CD4-positive, alpha-beta T cell treated with Interferon alpha-2 for 1 hour (primary cell): ENCODE measurements at places on chromosomes 1 and 21.
A peak's percentile ranks its signal among the peaks of the same experiment; 100 is the strongest.

GRCh38 chr1:47924270-47925048, 72.7 kb downstream of the TRABD2B start:
- DNase-seq: no peak

DNA sequence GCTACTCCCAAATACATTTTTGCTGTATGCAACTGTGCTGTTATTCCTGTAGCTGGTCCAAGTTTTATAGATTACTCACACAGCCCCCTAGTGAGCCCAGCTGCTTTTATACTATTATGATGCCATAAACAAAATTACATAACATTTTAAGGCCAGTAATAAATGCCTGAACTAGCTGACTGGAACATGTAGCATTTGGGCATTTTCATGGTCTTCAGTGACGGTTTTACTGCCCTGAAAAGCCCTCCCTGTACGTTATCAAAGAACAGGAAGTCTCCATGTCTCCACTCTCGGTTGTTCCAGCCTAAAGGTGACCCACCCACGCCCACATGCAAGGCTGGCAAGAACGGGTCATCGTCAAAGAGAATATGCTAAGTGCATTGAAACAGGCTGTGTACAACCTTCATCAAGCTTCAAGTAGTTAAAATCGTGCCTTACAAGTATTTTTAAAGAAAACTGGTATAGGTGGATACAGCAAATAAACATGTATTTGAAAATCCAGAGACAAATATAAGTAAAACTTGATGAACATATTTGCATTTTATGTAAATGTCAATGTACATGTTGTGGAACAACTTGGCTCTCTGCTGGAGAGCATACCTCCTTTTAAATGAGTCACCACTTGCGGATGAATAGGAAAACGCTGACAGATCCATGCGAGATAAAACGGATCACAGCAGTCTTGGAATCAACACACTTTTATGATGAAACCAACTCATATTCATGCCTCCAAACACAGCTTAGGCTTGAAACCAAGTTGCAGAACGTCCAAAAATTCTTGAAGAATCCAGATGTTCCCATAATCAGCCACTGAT, 520.5 kb downstream of the SMYD3 start:
- DNase-seq: no peak

GRCh38 chr21:42841156-42841915, 38.0 kb downstream of the WDR4 start:
- no peak for DNase-seq

- DNase-seq: no peak
These were observed 35.4 kb downstream of the DISP3 start for GRCh38 chr1:11514366-11514765.

- no peak for DNase-seq
These were observed 41.7 kb upstream of the DISC1 start for GRCh38 chr1:231584921-231585320.

GRCh38 chr21:45299864-45300785, 12.4 kb upstream of the POFUT2 start:
- no peak for DNase-seq

DNA sequence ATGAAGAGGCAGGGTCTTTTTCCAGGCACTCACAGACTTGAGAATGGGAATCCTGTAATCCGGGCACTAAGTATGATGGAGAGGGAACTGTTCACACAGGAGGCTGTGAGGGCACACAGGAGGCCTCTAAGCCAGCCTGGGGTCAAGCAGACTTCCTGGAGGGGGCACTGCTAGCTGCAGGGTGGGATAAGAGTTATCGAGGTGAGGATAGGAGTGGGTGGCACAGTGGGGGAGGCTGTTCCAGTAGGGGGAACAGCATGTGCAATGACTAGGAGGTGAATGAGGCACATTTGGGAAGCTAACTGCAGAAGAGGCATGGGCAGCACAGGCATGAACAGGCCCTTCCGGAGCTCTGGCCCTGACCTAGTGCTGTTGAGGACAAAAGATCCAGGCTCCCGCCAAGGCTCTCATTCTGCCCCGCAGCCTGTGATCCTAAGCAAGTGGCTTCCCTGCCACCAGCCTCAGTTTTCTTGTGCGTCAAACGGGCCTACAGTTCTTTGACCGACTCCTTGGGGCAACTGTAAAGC, 216.7 kb downstream of the TRABD2B start:
- no peak for DNase-seq

- DNase-seq: peak; percentile 97
These were observed 15.3 kb downstream of the INPP5B start for GRCh38 chr1:37931361-37932158.

DNA sequence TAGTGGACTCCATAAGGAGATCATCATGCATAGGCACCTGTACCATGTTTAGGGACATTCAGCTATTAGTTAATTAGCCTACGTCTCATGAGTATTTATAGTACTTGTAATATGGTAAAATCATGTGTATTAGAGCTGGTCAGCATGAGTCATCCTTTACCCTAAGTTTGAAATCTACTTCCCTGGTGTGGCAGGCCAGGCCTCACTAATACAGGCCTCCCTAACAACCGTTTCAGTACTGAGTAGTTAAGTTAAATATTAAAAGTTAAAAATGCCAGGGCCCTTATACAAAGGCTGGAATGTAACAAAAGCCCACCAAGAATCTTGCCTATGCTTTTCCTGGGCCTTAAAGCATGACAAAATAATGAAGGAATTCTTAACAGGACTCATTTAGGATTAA, 356.3 kb upstream of the DPYD start:
- DNase-seq: no peak

- no peak for DNase-seq
These were observed 7.7 kb downstream of the TFF2 start for GRCh38 chr21:42343101-42343500.

DNA sequence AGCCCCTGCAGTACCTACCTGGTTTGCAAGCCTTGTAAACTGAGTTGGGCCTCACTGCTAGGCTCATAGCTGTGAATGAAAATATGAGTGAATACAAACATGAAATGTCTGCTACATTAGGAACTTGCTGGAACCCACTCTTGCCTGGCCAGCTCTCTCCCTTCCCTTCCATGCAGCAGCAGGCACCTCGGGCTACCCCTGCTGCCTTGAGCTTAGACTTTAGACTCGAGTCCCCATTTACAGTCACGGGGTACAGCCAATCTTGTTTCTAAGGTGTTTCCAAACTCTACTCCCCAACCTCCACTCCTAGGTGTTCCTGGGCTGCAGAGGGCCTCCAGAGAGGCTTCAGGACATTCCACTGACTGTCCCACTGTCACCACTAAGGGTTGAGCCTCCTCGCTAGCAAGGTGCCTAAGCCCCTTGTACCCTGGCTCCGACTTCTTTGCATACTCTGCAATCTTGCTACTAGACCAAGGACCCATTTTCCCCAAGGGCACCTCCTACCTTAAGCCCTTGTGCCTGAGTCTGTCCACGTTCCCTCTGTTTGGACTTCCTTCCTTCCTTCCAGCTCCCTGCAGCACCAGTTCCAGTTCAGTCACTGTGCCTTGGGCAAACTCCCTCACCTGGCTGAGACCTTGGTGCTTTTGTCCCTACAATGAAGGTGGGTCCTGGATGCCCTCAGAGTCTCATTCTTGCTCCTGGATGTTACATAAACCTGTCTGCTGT, 36.9 kb downstream of the CDK18 start:
- no peak for DNase-seq

- DNase-seq: no peak
These were observed 702.3 kb downstream of the BRINP3 start for GRCh38 chr1:189775343-189775742.

DNA sequence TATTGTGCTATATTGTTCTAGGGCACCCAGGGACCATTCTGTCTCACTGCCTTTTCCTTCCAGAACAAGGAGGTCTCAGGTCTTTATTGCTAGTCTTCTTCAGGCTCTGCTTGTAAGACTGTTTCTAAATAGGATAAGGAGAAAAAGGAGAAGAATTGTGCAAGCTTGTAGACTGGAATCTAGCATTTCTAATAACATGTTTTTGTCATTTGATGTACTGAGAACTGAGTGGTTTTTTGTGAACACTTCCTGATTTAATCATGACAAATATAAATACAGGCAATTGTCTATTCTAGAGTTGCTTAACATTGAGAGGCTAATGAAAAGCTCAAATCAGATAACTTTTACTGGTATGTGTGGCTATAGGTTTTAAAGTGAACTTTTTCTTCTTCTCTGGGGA, 77.6 kb downstream of the CLIC4 start:
- DNase-seq: no peak

GRCh38 chr1:240455228-240455821, 156.6 kb downstream of the GREM2 start:
- DNase-seq: peak; percentile 58

GRCh38 chr1:36179220-36179600, 23.2 kb downstream of the MAP7D1 start:
- no peak for DNase-seq

- no peak for DNase-seq
These were observed 100.1 kb downstream of the SLC35F3 start for GRCh38 chr1:234004591-234004990.

DNA sequence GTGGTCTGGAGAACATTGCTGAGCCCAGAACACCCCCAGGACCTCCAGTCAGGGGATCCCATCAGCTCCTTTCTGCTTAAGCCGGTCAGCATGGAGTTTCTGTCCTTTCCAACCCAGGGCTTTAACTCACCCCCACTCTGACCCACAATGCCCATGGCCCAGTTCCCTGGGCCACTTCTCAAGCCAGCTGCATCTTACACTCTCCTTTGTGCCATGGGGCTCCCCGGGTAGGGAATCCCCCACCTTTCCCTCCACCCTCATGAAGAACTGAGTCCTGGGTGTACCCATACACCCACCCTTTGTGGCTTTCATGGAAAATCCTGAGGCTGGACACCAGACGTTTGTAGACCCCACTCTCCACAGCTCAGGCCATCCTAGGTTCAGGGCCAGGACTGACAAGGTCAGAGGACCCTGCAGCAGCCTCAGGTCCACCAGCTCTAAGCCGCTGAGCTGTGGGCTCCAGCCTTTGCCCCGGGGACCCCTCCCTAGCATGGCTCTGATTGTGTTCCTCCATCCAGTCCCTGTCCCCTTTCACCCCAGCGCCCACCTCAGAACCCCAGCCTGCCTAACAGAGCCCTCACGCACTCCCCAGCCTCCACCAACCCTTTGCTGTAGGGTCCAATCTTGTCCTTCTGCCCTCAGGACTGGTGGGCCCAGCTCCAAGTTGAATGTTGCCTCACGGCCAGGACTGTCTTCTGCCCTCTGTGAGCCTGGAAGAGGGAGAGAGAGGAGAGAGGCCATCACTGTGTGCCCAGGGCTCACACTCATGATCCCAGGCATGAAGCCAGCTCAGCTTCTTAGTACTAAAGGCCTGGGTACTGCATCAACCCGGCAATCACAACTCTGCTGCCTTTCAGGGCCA, 394.8 kb downstream of the MATN1 start:
- no peak for DNase-seq

GRCh38 chr1:224589006-224589405, 27.1 kb upstream of the CNIH3 start:
- no peak for DNase-seq

DNA sequence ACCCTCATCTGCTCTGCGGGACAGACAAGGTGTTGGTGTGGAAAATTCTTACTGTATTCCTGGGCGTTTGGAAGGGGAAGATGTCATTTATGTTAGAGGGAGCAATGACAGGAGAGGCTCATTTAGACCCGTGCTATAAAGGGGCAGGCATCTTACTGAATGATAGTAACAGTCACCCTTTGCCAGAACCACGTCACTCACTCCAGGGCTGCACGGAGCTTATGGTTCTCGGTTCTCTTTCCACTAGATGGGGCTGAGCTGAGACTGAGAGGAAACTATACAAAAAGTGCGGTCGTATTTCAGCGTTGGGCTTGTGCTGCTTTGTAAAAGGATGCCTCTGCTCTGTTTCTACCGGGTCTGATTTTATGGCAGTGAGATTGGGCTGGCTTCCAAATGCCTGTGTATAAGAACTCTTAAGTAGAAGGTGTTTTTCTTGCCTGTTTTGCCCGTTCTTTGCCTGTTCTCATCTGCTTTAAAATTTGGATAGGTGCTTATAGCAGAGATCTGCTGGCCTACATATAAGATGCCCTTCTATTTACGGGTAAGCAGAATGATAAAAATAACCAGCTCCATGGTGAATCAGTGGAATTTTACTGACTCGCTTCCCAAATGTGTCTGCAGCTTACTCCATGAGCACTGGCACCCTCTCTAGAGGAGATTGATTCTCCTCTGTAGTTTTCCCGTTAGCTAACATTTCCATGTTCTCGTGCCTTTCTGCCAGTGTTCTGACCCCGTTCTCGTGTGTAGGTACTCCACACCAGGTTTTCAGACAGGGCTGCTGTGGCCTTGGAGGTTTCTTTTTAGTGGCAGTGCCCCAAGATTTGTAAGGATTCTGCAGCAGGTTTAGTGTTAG, 55.9 kb downstream of the MRPS6 start:
- DNase-seq: peak; percentile 58

GRCh38 chr1:201736707-201737320, 92.1 kb upstream of the IPO9 start:
- DNase-seq: no peak

GRCh38 chr1:7517611-7518330, 253.3 kb upstream of the VAMP3 start:
- no peak for DNase-seq

GRCh38 chr21:44379991-44380865, 26.8 kb downstream of the TRPM2 start:
- no peak for DNase-seq

GRCh38 chr1:115862403-115862802, 21.5 kb upstream of the NHLH2 start:
- no peak for DNase-seq

- DNase-seq: no peak
These were observed 1415.9 kb downstream of the PLA2G4A start for GRCh38 chr1:188244681-188245080.

- DNase-seq: no peak
These were observed 47.1 kb downstream of the COL6A1 start for GRCh38 chr21:46028573-46029091.

DNA sequence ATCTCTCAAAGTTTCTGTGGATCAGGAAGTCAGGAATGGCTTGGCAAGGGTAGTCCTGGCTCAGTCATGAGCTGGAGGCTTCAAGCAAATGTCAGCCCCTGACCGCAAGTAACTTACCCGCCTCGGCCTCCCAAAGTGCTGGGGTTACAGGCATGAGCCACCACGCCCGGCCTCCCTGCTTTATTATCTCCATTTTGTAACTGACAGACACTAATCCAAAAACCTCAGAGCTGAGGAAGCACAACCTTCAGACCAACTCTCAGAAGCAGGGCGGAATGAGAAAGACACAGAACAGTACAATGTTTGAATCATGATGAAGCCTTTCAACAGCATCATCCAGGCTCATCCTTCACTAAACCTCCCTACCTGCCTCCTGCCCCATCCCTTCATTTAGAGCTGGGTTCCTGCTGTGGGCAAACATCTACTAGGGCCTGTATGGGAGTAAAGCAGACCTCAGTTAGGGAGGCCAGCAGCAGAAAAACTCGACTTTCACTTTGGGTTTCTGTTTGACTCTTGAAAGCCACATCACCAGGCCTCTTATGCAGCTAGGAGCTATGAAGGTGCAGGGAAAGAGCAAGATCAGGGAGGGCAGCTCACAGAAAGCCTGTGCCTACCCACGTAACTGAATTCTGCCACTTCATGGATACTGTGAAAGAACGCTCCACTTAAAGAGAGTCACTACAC, 84.4 kb upstream of the RAB4A start:
- DNase-seq: peak; percentile 27

DNA sequence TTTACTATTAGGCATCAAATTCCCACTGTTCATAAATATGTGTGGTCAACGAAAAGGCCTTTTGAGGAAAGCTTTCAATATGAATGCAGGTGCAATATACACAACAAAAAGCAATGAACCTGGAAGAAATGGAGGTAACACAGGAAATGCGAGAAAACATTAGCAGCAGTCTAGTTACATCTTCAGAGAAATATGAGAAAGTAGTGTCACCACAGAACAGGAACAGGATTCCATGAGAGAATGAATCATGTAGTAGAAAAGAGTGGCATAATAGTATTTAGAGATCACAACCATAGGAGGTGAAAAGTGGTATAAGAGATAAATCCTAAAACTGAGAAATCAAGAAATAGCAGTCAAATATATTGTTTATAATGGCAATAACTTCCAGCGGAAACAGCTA, 103.7 kb downstream of the AK5 start:
- no peak for DNase-seq
